ENCODE measurements at places on chromosomes 13 and 19.

- DNase-seq, result no peak
Measured at GRCh38 chr13:80712026-80712425, 371.1 kb upstream of the SPRY2 start.

DNA sequence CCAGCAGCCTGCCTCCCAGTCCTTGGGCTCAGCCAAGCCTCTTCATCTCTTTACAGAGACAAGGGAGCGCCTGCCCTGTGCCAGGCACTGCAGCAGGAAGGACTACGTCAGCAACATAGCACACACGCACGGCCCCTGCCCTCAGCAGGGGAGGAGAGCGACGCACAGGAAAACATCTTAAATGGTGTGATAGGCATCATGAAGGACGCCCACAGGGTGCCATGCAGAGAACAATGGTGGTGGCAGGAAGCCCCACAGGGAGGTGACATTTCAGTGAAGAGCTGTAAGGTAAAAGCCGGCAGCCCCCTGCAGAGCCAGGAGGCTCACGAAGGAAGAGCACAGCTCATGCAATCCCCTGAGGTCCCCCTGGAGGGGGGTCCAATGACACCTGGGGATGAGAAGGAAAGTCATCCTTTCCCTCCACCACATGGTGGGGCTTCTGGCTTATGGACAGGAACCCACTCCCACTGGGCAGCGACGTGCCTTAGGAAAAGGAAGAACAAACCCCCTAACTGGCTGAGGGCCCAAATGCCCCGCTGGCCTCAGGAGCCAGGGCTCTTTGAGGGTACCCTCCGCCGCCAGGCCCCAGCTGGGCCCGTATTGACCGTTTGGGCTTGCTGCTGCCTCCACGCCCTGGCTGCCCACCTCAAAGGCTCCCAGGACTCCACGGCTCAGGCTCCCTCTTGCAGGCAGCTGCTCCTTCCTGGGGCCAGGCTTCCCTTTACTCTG, 37.3 kb upstream of the C13orf42 start:
- no peak for DNase-seq

DNA sequence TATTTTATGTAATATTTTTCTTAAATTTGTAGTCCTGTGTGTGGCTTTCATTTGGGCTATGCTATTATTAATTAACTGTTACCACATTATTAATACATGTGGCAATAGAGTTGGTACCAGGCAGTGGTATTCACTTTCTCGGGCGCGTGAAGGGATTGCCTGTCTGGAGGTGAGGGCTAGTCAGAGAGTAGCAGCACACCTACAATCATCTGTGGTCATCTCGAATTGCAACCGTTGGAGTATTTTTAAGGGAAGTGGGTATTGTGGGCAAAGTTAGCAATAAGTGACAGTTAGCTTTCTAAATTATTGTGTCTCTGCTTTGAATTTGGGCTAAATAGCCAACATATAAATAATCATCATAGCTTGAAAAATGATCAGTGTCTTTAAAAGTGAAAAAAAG, 20.0 kb upstream of the GPR18 start:
- DNase-seq, result no peak

GRCh38 chr13:55554741-55555140, 1586.0 kb upstream of the PRR20A start:
- no peak for DNase-seq

DNA sequence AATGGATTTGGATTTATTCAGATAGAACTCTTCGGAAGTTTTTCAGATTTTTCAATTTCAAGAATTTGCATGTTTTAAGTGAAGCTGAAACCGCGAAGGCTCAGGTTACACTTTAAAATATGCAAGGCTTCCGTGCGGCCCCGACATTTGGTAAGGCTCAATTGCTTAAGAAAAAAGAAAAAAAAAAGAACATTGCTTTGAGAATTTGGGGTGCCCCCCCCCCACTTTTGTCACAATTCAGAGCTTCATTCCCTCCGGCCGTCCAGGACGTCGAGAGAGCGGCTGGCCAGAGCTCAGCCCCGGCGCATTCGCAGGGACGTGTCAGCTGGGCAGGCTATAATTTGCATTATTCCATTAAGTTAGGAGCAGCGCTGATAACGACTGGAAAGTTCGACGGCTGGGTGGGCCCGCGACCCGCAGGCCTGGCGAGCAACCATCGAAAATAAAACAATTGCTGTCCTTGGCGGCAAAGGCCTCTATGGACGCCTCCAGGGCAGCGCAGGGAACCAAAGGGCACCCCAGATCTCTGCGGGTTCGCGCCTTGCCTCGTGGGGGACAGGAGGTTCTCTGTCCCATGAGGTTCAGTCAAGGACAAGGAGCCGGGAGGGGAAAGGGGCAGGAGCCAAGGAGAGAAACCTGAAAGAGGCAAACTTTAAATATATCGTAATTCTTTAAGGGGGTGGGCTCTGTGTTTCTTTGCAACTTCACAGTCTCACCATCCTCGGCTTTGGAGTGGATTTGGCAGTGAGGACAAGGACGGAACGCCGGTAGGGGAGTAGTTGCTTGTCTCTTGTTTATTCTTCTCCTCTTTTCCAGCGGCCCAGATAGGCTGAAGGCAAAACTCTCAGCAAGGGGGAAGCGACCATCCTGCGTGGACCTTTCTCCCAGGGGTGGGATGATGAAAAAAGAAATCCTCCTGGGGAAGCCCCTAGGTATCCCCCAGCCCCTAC, 7.0 kb downstream of the SOX21 start:
- no peak for DNase-seq

GRCh38 chr13:113170511-113170910, 12.1 kb downstream of the PROZ start:
- no peak for DNase-seq

DNA sequence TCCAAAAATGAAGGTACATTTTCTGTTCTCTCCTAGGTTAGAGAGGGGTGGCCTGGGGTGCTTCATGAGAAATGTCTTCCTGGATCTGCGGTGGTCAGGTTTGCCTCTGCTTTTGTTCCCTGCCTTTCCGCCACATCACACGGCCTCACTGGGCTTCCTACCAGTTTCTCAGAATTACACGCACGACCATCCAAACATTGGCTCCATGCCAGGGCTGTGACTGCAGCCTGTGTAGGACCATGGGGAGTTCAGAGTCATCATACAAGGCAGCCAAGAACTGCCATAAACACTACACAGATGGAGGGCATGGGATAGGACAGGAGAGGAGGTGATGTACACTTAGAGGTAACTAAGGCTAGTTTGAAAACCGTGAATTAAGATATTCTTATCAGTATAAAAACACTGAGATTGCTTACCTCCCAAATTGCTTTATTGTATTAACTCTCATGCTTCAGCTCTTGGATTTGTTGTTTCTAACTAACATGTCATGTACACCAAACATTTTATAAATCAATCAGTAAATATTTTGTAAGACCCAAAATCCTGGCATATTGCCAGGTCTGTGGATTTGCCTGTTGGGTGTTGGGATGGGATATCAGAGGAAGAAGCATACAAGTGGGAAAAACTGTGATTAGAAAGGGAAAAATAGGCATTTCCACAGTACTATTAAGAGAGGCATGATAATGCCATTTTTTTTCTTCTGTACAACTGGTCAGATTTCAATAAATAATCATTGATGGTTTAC, 45.2 kb downstream of the CDADC1 start:
- peak; percentile 95 for DNase-seq

GRCh38 chr13:33548069-33548468, 262.5 kb upstream of the STARD13 start:
- no peak for DNase-seq

DNA sequence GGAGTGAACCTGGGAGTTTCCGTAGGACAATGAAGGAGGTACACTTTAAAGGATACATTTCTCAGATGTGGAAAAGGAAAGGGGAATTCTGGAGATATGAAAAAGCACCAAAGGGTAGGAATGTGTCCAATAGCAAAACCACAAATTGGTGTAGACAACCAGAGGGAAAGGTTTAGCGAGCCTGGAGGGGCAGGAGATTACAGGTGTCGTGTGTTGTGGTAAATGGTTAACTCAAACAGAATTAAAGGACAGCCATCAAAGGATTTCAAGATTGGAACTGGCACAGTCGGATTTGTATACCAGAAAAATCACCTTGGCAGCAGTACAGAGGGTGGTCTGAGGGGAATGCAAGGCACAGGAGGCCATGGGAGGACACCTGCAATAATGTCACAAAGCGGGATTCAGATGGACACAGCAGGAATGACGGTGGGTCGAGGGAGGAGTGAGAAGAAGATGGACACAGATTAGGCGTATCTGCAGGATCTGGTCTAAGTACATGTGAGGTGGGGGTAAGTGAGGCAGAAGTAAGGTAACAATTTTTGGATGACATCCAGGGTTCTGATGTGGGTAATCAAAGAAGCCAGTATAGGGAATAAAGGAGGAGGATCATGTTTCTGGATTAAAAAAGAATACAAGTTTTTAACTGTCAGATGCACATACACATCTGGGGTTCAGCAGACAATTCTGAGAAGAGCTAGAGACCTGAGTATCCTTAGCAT, 361.6 kb downstream of the KLF12 start:
- DNase-seq, result no peak

DNA sequence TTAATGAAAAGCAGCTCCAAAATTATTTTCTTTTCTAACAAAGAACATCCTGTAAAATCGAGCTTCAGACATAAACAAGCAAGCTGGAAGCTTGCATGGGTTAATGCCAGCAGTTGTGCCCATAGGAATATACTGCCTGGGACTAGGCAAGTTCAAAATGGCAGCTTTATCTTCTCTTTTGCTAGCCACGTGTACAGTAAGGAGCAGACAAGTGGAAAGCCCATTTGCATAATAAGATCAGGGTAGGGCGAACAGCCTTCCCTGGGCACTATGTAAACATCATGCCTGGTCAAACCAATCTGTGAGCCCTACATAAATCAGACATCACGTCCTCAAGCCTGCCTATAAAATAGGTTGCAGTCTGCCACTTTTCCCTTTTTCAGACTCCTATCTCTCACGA, 489.7 kb downstream of the RFC3 start:
- DNase-seq, result no peak
